ENCODE measurements at places on chromosomes 5 and 9.

GRCh38 chr5:67019065-67019845 is 177.3 kb downstream of the CD180 start:
- DNase-seq: no peak

GRCh38 chr9:127915801-127916719 is 781 bp downstream of the ST6GALNAC4 start:
- no peak for DNase-seq

DNA sequence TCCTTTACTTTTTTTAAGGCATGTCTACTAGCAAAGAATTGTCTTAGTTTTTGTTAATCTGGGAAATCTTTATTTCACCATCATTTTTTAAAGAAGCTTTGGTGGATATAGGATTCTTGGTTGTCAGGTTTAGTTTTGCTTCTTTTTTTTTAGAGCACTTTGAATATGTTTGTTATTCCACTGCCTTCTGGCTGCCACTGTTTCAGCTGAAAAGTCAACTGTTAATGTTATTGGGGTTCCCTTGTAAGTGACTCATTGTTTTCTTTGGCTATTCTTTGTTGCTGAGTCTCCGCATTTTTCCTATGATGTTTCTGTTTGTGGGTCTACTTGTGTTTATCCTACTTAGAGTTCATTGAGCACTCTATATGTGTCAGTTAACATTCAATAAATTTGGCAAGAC is 44.4 kb downstream of the PHAX start:
- DNase-seq: no peak

DNA sequence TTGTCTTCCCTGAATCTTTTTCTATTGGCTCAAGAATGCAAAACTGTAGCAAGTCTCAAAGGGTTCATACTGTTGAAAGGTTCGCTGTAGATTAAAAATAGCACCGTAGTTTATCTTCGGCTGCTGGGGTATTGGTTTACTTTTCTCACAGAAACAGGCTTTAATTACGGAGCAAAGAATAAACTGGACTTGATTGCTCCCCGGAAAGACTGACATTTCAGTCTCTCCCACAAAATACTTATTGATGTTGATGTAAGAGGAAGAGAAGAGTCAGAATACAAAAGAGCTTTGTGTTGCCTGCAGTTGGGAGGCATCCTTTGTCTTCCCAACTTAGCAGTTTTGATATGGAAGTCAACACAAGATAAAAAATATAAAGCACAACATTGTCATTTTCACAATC is 183.9 kb upstream of the DMAC1 start:
- no peak for DNase-seq

DNA sequence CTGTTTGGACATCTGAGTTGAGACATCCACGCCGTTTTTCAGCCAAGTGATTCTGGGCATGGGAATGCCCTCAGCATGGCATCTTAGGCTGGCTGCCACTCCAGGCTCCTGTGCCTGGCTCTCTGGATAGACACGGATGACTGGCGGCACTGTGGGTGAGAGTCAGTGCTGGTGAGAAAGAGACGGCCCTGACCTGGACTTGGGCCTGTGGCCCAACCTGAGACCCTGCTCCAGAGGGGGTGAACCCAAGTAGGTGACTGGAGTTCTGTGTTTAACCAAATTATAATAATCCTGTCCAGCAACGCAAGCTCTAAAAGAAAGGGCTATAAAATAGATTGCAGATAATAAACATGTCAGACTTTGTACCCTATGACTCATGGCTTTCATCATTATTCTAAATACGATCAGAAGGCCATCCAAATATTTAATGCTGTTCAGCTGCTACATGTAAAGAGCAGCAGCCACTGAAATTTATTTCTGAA is 173.9 kb downstream of the HSPA4 start:
- DNase-seq: no peak

Data from activated CD4-positive, alpha-beta T cell treated with anti-CD3 and anti-CD28 coated beads, Interleukin-2, amount 50 U/mL, for 48 hours (primary cell).